ENCODE measurements at places on chromosomes 16 and 17. TPM values are rescaled to one million over a fixed set of nuclear protein-coding genes. Genes with fewer than 3 reads are reported as not detected.

INTS2 gene
- total RNA-seq, result 25.9 TPM

DNA sequence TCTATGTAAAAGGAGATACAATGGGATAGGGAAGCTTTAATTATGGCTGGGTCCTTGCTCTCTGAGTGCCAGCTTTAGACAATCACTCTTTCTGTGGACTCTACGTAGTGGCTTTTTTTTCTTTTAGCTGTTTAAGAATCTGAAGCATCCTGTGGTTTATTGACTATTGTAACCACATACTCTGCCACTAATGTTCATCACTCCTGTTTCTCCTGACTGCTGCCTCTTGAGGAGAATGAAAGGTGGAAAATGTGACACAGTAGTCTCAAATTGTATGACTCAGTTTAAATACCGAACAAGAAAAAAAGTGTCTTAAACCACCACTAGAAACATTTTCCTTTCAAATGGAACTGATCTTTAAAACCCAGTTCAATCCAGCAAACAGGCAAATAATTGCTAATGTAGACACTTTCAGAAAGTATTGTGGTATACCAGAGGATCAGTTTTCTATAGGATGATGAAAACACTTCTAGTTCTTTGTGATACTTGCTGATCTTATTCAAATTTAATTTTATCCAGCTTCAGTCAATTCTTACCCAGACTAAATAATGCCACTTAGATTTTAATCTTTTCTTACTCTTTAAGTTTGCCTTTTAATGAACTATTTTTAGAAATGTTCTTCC, 302.7 kb upstream of the PMFBP1 start:
- no peak for DNase-seq
- H3K27ac ChIP-seq, result no peak overlapping the region

- H3K27ac ChIP-seq, result no peak overlapping the region
- no peak for DNase-seq
- no peak overlapping the region for H3K4me3 ChIP-seq
- no peaks in the 10 kb centered on the region for H3K27me3 ChIP-seq
- peaks cover 32% of the 10 kb centered on the region for H3K4me1 ChIP-seq
- peaks cover 3% of the 10 kb centered on the region for H3K36me3 ChIP-seq
Observed at GRCh38 chr16:27080895-27081294, 14.2 kb downstream of the C16orf82 start.

OR1F1 gene
- total RNA-seq, result not detected

- H3K27ac ChIP-seq, result no peak overlapping the region
- H3K4me3 ChIP-seq, result peak overlapping the region; percentile 86
- peaks cover 9% of the 10 kb centered on the region for H3K36me3 ChIP-seq
- peaks cover 26% of the 10 kb centered on the region for H3K4me1 ChIP-seq
Observed at GRCh38 chr17:63701456-63701820, 1.5 kb upstream of the LIMD2 start.

- no peak overlapping the region for H3K4me3 ChIP-seq
- peaks cover 44% of the 10 kb centered on the region for H3K4me1 ChIP-seq
- H3K27ac ChIP-seq, result no peak overlapping the region
Observed at GRCh38 chr16:75097941-75098901, 18.4 kb downstream of the LDHD start.

GRCh38 chr17:16293931-16294330, 59.3 kb downstream of the CENPV start:
- no peak overlapping the region for H3K27ac ChIP-seq
- H3K4me3 ChIP-seq, result no peak overlapping the region
- no peak for DNase-seq
- no peaks in the 10 kb centered on the region for H3K36me3 ChIP-seq
- H3K27me3 ChIP-seq, result no peaks in the 10 kb centered on the region
- peaks cover 7% of the 10 kb centered on the region for H3K4me1 ChIP-seq

GRCh38 chr17:8844229-8845218, 22.9 kb downstream of the PIK3R6 start:
- DNase-seq, result no peak

PDILT gene
- not detected for total RNA-seq

Measured in neural crest cell (in vitro differentiated cells).